Brain (organoid and tissue), 16 donors: ENCODE measurements at places on chromosomes 2 and 18. TPM values are rescaled to one million over a fixed set of nuclear protein-coding genes. Genes with fewer than 3 reads are reported as not detected.

Gene TMEM87B
- polyA plus RNA-seq, result 4.2 TPM

GRCh38 chr2:152497481-152498052 is 162.6 kb downstream of the FMNL2 start:
- DNase-seq, result no peak

Gene TTC27
- 4.6 TPM for polyA plus RNA-seq

- DNase-seq, result no peak
Observed at GRCh38 chr2:29837925-29838324, 83.5 kb downstream of the ALK start.

GRCh38 chr2:238838786-238839327 is 9.0 kb upstream of the TWIST2 start:
- DNase-seq, result no peak

DNA sequence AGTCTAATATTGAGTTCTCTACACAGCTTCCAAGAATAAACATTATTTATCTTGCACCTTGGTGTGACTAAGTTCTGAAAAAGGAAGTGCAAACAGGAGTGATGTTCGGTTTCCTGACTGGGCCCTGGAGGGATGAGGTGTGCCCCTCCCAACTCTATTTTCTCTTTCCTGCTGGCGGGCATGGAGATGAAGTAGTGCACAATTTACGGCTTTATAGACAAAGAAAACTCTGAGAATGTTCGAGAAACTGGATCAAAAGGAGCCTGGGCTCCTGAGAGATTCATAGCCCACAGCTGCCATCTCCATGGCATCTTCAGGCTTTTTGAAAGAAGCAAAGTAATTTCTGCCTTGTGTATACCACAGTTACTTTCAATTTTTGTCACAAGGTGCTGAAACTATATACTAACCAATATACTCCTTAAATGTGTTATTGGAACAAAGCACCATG is 22.3 kb downstream of the LRATD1 start:
- DNase-seq, result no peak

GRCh38 chr2:126699716-126700581 is 44.0 kb downstream of the GYPC start:
- peak; percentile 50 for DNase-seq

GRCh38 chr2:12421046-12421445 is 295.7 kb upstream of the TRIB2 start:
- no peak for DNase-seq

- no peak for DNase-seq
Observed at GRCh38 chr18:816088-816653, 4.1 kb upstream of the YES1 start.

Gene CRYGC
- not detected for polyA plus RNA-seq

DNA sequence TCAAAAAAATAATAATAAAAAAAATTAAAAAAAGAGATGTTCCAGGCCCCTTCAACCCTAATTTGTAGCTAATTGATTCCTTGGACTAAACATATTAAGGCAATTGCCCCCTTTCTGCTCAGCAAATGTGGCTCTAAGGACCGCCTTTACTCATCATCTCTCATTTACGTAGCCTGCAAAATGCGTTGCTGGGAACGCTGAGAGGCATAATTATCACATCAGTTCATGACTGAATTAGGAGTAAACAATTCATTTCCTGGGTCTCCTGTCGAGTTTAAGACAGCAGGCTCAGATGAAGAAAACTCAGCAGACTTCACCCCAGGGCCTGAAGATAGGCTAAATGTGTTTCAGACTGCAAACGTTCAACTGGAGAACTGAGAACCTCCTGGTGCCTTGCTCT is 413.5 kb downstream of the NBAS start:
- peak; percentile 44 for DNase-seq

GRCh38 chr2:12226653-12227052 is 480.2 kb downstream of the LPIN1 start:
- no peak for DNase-seq

Gene ABCG8
- not detected for polyA plus RNA-seq

Gene SDC1
- polyA plus RNA-seq, result 17.5 TPM

GRCh38 chr18:62374410-62374965 is 49.4 kb downstream of the TNFRSF11A start:
- no peak for DNase-seq

GRCh38 chr2:77199411-77199810 is 322.8 kb downstream of the LRRTM4 start:
- DNase-seq, result no peak

Gene LRRC30
- polyA plus RNA-seq, result not detected

- no peak for DNase-seq
Observed at GRCh38 chr2:144343145-144343544, 176.8 kb downstream of the ZEB2 start.

Gene MARCHF4
- polyA plus RNA-seq, result 41.1 TPM

Gene ARHGEF33
- 1.0 TPM for polyA plus RNA-seq
